Fibroblast of skin of left quadriceps (primary cell): ENCODE measurements at places on chromosomes 2 and 18.

- no peak for DNase-seq
Measured at GRCh38 chr2:174184915-174185314, 63.4 kb downstream of the OLA1 start.

GRCh38 chr2:75199428-75200011, at the start of gene TACR1:
TSS of gene TACR1 (minus strand) at chr2:75199520. CDS start at chr2:75198934, 586 bp downstream.
- peak; percentile 42 for DNase-seq

DNA sequence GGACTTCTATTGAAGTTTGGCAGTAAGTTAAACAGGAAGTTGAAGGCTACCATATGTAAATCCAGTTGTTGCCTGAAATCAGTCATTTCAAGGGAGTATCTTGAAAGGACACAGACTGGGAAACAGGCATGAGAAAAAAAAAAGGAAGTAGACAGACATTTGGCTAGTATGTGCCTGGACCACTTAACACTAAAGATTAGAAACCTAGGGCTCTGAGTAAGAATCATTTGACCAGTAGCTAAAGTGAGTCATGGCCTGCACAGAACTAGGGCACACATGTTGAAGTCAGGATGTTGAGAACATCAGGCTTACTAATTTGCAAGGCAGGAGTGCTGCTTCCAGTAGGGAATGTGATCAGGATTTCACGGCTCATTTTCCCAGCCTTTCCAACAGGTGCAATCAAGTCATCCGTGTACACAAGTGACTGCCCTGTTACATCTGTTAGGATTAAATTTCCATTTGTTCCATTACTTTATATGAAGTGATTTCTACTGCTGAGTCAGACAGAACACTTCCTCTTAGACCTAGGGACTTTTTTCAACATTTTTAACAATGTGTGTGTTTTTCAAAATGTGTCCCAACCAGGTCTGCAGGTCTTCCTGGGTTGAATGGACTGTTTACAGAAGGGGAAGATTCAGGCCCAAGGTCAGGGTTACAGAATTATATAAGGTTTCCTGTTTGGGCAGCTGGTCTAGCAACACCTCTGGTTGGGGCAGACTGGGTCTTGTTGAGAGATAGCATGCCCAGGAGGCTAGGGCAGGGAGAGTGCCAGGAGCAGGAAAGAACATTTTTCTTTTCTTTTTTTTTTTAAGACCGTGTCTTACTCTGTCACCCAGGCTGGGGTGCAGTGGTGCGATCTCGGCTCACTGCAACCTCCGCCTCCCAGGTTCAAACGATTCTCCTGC, 145.6 kb downstream of the TGIF1 start:
- DNase-seq, result no peak

DNA sequence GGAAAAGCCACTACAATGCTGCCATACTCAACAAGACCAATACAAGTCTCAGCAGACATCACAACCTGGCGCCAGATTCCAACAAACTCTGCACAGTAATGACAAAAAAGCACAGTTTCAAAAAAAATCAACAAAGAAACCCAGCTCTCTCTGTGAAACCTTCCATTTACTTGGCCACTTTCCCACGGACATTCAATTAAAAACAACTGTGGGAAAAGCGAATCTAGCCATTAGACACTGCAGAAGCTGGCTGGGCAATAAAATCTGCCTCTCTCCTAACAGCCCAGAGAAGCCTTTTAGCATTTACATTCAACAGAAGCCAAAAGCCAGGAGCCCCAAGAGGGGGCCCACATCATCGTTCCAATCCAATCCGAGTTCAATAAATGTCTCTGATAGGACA, 128.9 kb downstream of the HDAC4 start:
- DNase-seq, result no peak

- no peak for DNase-seq
Measured at GRCh38 chr2:10932345-10933151, 20.8 kb downstream of the KCNF1 start.

- DNase-seq, result no peak
Measured at GRCh38 chr2:174337337-174338146, 2.8 kb downstream of the SP9 start.

DNA sequence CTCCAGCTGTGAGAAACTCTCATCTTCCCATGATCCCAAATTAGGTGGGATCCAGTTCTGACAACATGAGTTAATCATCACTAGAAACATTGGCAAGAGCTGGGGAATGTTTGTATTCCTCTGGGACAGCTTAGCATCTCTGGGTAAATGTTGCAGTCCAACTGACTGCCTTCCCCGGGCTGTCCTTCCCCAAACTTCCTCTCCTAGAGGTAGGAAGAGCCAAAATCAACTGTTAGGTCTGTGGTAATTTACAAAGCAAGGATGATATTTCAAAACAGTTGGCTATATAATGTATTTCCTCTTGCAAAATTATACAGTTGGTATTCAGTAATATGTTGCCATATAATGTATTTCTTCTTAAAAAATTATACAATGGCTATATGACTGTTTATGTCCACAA, 148.5 kb downstream of the MGAT5 start:
- DNase-seq, result peak; percentile 86

GRCh38 chr18:9988665-9989064, 74.8 kb downstream of the VAPA start:
- no peak for DNase-seq

- no peak for DNase-seq
Measured at GRCh38 chr2:133213651-133214050, 354.6 kb downstream of the NCKAP5 start.

GRCh38 chr2:133026536-133027177, 356.7 kb upstream of the LYPD1 start:
- DNase-seq, result peak; percentile 3

GRCh38 chr2:105576440-105577241, 168.1 kb upstream of the NCK2 start:
- DNase-seq, result peak; percentile 18

DNA sequence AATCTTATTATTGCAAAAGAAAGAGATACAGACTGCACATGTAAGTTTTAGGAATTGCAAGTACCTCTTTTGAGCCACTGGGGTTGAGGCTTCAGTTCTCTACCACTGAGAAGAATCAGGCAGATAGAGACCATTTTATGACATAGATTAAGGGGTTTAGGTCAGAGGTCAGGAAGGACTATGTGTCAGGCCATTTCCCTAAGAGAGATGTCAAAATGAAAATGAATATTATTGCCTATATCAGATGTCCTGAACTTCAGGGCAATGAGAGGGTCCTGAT, 113.7 kb downstream of the GATA6 start:
- DNase-seq, result no peak

DNA sequence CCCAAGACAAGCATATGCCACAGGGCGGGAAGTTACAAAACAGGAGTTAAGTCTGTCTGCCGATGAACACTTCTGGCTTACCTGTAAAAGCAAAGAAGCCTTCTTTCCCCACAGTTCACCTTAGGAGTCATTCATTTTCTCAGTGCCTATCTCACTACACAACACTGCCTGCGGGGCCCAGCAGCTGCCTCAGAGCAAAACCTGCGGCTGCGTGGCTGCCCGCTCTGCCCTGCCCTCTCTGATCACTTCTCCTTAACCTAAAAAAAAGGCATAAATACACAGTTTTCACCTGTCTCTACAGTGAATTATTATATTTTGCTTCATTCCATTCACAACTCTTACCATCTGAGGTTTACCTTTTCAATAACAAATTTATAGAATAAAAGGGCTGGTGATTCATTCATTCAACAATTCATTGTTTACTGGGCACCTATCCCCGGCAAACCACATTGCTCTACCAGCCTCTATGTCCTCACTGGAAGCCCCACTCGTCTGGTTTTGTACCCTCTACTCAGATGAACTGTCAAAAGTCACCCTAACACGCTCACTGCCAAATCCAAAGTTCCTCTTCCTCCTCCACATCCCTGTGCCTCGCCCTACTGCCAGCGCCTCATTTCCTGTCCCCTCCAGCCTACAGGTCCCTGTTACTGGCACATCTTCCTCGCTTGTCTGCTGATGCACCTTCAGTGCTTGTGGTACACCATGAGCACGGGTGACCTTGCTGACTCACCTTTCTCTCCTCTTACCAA, 31.4 kb downstream of the AFG3L2 start:
- no peak for DNase-seq

GRCh38 chr18:64994370-64994769, 756.4 kb upstream of the CDH7 start:
- DNase-seq, result no peak

- no peak for DNase-seq
Measured at GRCh38 chr2:172098650-172099471, 3.8 kb downstream of the DLX2 start.

GRCh38 chr2:72128059-72128842, 19.4 kb downstream of the CYP26B1 start:
- DNase-seq, result no peak

DNA sequence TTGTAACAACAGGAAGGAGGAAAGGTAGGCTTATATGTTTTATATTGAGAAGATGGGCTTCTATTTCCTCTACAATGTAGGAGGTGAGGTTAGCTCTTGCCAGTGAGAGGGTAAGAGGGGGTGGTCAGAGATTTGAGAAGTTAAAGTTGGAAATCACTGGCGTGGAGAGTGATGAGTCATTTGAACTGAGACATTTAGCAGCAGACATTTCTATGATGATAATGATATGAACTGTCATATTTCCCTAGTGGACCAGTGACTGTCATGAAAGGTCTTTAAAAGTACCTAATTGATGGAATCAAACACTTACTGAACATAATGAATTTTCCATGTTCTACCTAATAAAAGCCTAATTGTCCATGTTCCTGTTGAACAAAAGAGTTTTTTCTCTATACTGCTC, 126.1 kb downstream of the FAM161A start:
- no peak for DNase-seq

DNA sequence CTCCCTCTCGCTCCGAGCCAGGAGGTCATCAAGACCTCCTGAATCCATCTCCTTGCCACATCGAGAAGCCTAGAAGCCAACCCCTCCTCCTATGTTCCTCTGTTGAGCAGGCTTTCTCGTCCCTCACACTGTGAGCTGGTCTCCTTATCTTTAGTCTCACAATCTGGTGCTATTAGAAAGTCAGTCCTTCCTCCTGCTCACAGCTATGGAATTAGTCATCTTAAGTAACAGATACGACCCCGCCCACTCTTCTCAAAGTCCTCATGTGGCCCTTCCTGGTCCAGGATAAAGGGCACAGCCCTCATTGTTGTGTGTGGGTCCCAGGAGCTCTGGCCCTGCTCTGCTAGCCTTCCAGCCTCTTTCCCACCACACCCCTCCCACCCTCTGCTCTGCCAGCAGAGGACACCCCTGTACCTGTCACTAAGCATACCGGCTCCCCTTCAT, 41.4 kb upstream of the TRIB2 start:
- no peak for DNase-seq

DNA sequence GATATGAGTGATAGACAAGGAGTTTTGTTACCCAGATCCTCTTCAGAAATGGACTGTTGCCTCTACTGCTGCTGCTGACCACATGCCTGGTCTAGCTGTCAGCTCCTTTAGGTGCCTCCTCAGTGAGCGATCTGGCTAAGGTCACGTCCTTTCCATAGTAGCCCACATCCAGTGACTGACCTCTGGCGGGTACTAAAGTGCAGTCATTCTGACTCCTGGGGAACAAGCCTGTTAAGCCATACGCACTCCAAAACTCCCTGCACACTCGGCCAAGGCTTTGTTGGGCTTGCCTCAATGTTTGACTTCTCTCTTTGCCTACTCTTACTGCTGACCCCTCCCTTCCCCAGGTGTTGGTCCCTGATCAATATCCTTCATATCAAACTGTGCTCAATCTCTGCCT, 685.2 kb downstream of the IRS1 start:
- DNase-seq, result no peak

DNA sequence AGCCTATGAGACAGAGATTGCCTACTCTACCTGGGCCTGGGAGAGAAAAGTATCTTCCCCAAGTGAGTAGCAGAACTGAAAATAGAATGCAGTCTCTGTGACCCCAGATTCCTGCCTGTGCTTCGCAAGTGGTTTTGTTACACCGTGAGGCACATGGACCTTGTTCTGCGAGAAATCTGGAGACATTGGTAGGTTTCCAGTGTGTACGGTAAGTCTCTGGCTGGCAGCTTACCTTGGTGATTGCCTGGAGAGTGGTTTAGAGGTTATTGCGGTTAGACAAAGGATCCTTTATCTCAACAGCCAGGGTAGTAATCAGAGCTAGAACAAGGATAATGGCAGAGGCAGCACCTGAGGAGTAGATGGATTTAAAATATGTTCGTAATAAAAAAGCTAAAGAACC, 606.0 kb upstream of the GCFC2 start:
- no peak for DNase-seq

- DNase-seq, result no peak
Measured at GRCh38 chr2:231513746-231514224, 16.5 kb downstream of the NMUR1 start.

DNA sequence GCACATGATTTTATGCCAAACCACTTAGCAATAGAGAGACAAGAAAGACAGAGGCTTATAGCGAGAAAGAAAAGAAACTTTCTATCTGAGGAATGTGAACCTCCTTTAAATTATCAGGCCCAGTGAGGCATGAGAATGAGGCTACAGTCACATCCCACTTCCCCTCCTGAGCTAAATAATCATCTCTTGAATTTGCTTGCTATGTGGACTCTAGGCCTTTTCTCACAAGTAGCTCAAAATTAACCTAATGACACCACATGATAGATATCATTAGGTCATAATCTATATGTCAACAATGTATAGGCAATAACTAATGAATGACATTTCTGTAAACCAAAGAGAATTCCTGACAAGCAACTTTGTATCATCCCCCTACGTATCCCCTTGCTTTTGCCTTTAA, 301.5 kb upstream of the MGAT5 start:
- DNase-seq, result no peak

DNA sequence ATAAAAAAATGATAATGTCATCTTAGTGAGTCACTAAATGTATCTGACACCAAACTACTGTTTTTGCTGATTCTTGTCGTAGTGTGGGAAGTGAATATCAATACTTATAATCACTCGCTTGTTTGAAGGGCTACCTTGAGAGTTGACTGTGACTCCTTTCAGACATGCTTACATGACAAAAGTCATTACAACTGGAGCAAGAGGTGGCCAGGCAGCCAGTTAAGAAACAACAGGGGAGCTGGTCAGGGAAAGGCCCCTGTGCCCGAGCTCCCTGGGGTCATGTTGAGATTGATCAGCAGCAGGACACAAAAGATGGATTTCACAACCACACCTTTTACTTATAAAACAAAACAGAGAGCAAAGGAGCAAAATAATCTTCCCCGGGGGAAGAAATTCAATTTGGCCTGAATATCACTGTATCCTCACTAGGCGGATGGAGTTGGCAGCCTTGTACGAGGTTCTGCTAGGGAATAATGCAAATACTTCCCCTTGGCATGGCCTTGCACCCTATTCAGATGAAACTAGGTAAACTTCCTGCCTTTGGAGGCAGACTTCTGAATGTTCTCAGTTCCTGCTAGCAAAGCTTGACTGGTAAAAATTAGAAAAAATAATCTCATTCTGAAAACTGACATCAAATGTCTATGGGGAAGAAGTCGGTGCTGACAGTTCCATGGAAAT, 101.2 kb downstream of the DYNC1I2 start:
- DNase-seq, result no peak

GRCh38 chr18:79926715-79927606, 24.5 kb downstream of the SLC66A2 start:
- no peak for DNase-seq

- no peak for DNase-seq
Measured at GRCh38 chr2:171018522-171018921, 89.5 kb downstream of the GORASP2 start.

- DNase-seq, result peak; percentile 77
Measured at GRCh38 chr18:58785171-58785805, 79.4 kb upstream of the ZNF532 start.

GRCh38 chr18:468955-469790, 31.3 kb downstream of the COLEC12 start:
- DNase-seq, result no peak

GRCh38 chr2:43412114-43412753, 183.6 kb downstream of the THADA start:
- no peak for DNase-seq

GRCh38 chr2:74957886-74958273, 563 bp upstream of the POLE4 start:
- no peak for DNase-seq
